H7 (cell line): ENCODE measurements at places on chromosomes 4 and X.

DNA sequence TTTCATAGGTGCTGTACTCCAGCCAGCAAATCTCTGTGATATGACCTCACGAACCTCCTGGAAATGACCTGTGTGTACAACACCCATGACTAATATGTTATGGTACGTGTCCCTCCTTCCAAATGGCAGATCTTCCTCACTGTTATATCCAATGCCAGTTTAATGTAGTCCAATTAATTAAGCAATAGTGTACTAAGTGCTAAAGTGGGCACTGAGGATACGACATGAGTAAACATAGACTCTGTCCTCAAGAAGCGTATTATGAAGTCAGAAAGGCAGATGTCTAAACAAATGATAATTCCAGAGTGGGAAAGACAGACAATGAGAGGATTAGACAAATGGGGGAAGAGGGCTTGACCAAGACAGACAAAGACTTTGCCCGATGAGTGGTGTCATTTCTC lies 33.9 kb downstream of the GPRIN3 start:
- DNase-seq: no peak

- DNase-seq: no peak
Observed at GRCh38 chrX:143642426-143642825, 6.5 kb upstream of the SLITRK4 start.

DNA sequence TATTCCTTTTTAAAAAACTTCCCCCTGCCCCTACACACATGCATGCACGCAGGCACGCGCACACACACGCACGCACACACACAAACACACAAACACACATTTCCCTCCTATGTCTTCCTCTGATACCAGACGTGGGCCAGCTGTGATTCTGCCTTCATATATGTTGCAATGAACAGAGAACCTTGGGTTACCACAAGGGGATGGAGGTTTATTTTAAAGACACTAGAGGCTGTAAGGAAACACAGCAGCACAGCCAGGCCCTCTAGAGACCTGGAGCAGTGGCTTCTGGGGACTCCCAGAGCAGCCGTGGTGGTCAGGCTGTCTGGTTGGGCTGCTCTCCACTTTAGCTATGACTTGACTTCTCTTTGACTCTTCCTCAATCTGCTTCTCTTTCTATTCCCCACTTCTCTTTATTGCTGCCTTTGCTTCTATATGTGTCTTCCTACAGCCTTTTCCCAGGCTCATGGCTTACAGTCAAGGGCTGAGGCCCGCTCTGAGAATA lies 3.2 kb upstream of the TLR10 start:
- DNase-seq: no peak

- no peak for DNase-seq
Observed at GRCh38 chr4:120709991-120710390, 212.5 kb downstream of the PRDM5 start.

DNA sequence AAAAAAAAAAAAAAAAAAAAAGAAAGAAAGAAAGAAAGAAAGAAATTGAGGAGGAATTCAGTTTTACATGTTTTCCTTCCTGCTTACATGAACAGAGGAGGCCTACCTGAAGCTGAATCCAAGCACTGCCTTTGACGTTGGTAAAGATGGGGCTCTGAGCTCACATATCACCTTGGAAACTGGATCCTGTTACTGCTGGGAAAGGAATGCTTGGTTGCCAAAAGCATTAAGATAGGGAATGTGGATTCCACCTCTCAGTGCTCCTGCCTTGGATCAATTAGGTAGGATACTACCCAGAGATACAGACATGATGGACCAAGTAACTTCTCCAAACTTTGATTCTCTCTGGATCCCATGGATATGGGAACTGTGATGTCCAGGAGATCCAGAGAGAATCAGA lies 50.6 kb downstream of the NHS start:
- no peak for DNase-seq

- DNase-seq: no peak
Observed at GRCh38 chr4:137509855-137510282, 22.4 kb downstream of the PCDH18 start.

DNA sequence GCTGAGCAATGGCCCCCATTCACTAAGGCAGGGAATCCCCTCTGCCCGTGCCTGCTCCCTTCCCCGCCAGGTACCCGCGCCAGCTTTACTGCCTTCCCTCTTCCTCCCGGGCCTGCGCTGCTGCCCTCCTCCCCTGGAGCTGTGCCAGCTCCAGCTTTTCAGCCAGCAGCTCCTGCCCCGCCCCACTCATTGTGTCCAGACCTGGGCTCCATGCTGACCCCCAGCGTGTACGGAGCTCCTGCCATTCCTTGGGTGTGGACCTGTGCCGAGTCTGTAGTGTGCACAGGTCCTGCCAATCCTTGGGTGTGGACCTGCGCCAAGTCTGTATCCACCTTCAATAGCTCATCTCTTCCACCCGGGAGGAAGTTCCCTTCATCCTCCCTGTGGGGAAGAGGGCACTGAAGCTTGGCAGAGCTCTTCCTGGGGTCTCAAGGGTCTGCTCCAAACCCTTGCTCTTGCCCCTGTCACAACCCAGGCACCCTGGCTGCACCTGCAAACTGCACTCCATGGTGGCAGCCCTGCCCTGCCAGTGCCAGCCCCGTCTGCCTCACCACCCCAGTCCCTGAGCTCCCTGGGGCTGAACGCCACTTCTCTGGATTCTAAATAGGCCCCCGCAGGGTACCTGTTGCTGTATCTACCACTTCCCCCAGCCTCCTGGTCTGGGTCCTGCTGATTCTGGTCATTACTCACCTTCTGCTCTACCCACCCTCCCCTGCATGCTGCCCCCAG lies 63.9 kb downstream of the TRMT44 start:
- DNase-seq: peak; percentile 53

GRCh38 chr4:40165916-40166315 lies 30.9 kb upstream of the RHOH start:
- no peak for DNase-seq

GRCh38 chrX:19912-20571 lies 261.1 kb upstream of the PLCXD1 start:
- DNase-seq: no peak

- no peak for DNase-seq
Observed at GRCh38 chrX:115324194-115324593, 34.7 kb downstream of the LUZP4 start.

GRCh38 chrX:15475021-15475420 lies 18.1 kb downstream of the PIR start:
- no peak for DNase-seq

- DNase-seq: no peak
Observed at GRCh38 chr4:156676116-156676851, 295.3 kb downstream of the PDGFC start.

DNA sequence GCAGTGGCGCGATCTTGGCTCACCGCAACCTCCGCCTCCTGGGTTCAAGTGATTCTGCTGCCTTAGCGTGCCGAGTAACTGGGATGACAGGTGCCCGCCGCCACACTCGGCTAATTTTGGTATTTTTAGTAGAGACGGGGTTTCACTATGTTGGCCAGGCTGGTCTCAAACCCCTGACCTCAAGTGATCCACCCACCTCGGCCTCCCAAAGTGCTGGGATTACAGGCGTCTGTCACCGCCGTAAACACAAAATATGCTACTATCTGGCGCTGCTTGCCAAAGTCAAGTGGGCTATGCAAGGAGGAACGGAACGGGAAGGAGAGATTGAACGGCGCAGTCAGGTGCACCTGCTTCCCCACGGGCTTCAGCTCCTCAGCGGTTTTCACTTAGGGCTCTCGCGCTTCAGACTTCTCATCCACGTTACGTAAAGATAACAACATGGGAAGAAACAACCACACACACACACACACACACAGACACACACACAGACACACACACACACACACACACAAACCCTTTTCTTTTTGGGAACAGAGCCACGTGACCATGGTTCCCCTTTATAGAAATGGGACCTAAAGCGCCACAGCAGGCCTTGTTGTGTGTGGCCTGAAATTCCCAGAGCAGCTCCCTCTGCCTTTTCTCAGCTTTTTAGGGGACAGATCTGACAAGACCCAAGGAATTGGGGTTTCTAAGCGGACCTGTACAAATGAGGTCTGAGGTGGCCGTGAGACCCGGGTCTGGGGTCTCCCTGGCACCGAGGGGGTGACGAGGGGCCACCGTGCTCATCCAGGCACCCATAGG lies 1.5 kb downstream of the P2RY8 start:
- DNase-seq: no peak

DNA sequence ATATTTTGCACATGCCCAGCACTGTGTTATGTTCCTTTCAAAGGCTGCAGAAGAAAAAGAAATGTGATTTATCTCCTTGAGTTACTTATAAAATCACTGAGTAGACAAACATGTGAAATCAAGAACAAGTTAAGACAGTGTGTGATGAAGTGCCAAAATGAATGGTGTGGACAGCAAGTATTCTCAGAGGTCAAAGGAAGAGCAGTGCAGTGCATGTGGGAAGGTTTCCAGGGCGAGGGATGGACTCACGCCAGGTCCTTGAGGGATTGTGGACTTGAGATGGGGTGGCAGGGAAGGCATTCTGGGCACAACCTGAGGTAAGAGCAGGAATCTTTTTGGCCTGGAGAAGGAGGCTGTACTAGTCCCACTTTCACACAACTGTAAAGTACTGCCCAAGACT lies 115.5 kb downstream of the FNIP2 start:
- DNase-seq: no peak

DNA sequence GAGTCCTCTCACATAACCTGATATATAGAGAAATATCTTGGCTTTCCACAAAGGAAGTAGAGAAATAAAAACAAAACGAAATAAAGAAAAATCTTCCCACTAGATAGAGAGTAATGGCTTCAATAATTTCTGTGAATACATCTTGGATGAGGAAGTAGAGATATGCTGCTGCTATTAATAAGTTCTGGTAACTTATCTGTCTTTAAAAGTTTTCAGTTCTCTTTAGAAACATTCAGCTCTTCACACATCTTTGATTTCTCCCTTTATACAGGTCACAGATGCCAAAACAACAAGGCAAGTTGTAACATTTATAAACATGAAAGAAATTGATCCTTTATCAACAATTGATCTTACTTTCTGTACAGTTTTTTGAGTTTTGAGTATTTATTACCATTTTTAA lies 615.8 kb downstream of the TRAM1L1 start:
- DNase-seq: no peak

GRCh38 chr4:116796022-116796421 lies 289.4 kb downstream of the TRAM1L1 start:
- DNase-seq: peak; percentile 13

DNA sequence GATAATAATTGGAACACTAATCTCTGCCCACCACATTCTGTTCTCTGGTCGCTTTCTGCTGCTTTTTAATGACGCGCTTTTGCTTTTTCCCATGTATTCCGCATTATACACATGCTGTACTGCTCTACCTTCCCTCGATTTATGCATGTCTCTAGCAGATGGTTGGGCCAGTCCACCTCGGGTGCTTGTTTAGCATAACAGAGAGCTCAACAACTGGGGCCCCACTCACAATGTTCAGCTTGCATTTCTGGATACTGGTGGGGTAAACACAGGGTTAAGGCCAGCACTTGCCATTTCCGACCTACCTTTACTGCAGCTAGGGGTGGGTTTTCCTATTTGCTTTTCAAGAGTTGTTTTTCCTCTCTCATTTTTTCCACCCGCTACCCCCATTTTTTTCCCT lies 255.8 kb downstream of the SOX3 start:
- no peak for DNase-seq

- DNase-seq: no peak
Observed at GRCh38 chrX:115499112-115499805, 61.7 kb upstream of the PLS3 start.

DNA sequence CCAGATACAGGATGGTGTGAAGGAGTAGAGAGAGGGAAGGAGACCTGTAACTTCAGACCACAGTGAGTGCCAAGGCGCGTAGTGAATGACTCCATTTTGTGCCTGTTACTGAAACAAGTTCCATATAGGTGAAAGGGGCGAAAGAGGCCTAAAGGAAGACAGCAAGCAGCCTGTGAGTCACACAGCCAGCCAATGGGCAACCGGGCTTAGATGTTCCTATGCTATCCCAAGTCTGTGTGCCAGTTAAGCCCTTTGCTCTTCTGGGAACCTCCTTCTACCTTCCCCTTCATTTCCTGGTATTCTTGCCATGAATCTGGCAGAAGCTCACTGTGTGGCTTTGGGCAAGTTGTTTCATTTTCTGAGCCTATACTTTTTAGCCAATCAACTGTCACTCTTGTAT lies 161.8 kb upstream of the LDB2 start:
- no peak for DNase-seq

DNA sequence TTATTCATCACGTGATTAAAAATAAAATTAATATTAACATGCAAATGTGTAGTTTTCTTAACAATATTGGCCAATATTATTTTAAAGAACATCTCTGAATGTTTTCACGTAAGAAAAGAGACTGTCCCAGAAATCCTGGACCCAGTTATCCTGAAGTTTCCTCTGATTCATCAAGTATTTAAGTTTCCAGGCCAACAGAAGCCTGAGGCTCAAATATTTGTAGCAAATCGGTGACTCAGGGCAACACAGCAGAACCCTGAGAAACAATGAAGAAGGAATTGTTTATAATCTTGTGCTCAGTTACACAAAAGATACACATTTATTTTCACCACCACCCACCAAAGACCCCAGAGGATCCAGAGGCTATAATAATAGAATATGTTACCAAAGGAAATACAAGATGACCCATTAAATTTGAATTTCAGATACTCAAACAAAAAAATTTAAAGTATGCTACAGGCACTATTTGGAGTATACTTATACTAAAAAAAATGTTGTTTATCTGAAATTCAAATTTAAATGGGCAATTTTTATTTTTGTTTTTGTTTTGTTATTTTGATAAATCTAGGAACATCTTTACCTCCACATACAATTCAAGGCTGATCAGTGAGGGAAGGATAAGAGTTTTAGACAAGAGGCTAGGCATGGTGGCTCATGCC lies 33.9 kb upstream of the SLC7A11 start:
- no peak for DNase-seq

DNA sequence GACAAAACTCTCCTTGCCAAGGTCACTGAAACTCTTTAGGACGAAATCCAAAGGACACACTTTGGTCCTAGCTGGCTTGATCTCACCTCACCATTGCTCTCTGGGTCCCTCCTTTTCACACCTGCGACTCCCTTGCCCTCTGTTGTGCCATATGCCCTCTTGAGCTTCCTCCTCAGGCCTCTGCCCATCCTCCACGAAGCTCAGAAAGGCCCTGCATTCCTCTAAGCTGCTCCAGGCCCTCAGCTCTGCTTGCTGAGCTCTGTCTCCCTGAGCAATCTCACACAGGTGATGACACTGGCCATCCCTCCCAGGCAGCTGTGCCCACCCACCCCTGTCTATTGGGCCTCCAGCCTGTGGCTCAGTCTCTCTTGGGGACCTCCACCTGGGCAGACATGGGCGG lies 10.1 kb upstream of the AFAP1 start:
- DNase-seq: no peak

GRCh38 chrX:149453030-149453429 lies 52.1 kb downstream of the IDS start:
- DNase-seq: no peak

- no peak for DNase-seq
Observed at GRCh38 chr4:3079694-3080123, 5.2 kb downstream of the HTT start.

- peak; percentile 74 for DNase-seq
Observed at GRCh38 chr4:3464911-3465697, 2.0 kb downstream of the DOK7 start.

GRCh38 chrX:49208399-49208798 lies 8.4 kb upstream of the SYP start:
- no peak for DNase-seq
